ENCODE measurements at places on chromosomes 7 and 10. TPM values are rescaled to one million over a fixed set of nuclear protein-coding genes. Genes with fewer than 3 reads are reported as not detected.

DNA sequence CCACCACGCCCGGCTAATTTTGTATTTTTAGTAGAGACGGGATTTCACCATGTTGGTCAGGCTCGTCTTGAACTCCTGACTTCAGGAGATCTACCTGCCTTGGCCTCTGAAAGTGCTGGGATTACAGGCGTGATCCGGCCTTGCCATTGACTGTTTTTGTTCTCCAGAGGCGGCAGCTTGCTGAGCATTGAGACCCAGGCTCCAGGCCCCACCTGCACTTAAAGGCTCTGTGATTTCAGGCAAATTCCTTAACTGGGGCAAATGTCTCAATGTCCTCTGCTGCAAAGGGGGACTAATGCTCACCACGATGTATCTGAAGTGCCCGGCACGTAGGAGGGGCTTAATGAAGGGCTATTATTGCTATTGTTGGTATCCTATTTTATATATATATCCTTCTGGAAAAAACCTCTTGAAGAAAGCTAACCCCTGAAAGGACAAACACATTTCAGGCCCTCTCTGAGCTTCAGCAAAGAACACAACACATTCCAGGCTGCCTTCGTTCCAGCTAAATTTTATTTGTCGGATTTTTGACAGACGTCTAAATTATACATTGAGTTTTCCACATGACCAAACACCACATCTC is 29.0 kb downstream of the TRIM8 start:
- DNase-seq, result no peak

- DNase-seq, result no peak
These were observed 229.7 kb upstream of the ZNF32 start for GRCh38 chr10:43878386-43878785.

GRCh38 chr7:136891850-136892249 is 23.4 kb downstream of the CHRM2 start:
- no peak for DNase-seq

- DNase-seq, result no peak
These were observed 168.6 kb downstream of the REEP3 start for GRCh38 chr10:63689768-63690167.

GRCh38 chr7:17638727-17639126 is 301.6 kb downstream of the SNX13 start:
- DNase-seq, result no peak

DNA sequence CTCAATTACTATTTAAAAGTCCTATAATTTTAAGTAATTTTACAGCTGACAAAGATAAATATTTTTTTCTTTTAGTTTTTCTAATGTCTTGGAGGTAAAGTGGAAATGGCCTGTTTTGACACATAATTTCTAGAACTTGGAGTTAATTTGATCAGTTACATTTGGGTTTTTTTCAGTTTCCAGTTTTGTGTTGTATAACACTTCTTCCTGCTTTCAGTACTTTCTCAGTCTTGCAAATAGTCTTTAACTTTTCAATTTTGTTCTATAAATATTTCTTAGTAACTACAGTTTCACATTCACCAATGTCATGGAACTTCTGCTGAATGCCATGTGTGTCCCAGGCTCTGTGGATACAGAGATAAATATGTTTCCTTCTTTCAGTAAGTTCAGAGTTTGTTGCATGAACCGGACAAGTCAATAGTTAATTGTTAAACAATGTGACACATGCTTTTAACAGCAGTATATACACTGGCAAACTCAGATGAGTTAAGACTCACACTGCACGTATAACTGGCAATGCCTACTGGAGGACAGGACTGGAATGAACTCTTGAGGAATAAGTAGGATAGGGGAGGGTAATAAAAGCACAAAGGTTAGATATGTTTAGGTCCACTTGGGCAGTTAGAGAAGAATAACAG is 4.6 kb downstream of the SHOC2 start:
- peak; percentile 48 for DNase-seq

GRCh38 chr10:33412241-33412640 is 77.8 kb upstream of the NRP1 start:
- no peak for DNase-seq

GRCh38 chr10:71726580-71727104 is 7.1 kb upstream of the C10orf105 start:
- no peak for DNase-seq

DNA sequence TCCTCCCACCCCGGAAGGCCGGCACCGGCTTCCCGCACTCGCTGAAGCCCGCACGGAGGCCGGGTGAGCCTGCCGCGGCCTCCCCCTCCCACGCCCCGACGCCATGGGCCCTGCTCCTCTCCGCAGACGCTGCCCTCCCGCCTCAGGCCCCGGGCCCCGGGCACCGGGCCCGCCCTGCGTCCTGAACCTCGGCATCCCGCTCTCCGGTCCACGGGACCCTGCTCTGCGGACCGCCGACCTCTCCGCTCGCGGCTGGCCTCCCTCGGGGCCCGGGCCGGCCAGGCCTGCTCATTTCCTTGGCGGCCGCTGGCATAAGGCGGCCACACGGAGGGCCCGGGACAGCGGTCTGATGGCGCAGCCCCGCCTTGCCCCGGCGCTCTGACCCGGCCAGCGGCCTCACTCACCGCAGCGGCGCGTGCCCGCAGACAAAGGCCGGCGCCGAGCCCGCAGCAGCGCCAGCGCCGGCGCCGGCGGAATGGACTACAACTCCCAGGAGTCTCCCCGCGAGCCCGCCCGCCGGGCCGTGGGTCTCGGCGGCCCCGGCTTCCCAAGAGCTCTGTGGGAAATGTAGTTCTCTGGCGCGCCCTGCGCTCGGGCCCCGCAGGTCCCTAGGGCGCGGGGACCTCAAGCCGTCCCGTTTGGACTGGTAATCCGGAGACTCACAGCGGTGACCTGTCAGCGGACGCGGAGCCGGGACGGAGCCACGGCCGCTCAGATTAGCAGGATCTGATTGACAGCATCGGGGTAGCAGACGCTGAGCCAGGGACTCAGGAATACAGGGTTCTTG is at the start of gene ZNF32:
Gene ZNF32, minus strand, starts transcription at position 484 of the 787 bp plus-strand sequence. CDS start 2,748 bp downstream, outside the sequence.
- peak; percentile 25 for DNase-seq

GRCh38 chr7:11376529-11376928 is 402.9 kb downstream of the PHF14 start:
- DNase-seq, result no peak

DNA sequence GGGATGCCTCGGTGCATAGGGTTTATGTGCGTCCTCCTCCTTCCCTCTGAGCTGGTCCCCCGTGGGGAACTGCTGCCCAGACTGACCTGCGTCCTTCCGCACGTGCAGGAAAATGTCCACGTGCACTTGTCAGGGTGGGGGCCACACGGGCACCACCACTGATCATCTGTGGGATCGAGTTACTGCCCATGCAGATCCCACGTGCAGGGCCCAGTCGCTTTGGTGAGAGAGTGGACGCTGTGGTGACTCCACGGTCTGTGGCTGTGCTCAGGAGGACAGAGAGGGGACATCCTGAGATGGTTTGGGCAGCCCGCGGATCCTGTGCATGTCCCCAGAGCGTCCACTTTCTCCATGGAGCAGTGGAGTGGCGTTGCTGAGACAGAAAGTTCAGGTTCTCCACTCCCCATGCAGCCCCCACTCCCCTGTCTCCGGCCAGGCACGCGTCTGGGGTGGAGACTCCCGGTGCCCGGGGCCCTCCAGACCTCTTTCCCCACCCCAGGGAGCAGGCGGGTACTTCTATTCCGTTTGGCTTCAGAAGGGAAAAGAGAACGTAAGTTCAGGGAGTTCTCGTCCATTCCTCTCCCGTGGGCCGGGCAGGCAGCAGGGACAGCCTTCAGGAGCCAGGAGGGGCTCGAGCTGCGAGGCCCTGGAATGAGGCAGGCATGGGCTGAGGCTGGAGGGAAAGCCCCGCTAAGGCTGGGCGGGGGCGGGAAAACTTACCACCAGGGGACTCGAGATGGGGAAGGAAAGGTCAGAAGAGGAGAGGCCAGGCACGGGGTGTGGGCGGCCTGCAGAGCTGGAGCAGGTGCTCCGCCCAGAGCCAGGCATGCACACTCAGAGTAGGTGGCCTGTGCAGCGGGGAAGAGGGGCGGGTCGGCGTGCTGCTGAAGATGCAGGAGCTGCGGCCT is 59.9 kb downstream of the EGFR start:
- DNase-seq, result no peak

DNA sequence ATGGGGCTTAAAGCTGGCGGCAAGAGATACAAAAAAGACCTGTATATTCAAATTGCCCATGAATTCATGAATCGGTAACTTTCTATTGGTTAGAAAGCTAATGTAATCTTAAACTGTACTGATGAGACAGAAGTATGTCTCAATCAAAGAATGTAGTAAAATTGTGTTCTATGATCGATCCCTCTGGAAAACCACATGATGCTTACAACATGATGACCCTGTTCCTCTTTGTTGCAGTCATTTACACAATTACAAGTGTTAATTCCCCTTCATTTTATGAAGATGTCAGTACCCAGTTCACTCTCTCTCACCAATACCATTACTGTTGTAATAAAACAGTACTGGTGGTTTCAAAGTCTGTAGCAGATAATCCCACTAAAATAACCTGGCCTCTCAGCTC is 10.1 kb downstream of the KIF5B start:
- no peak for DNase-seq

DNA sequence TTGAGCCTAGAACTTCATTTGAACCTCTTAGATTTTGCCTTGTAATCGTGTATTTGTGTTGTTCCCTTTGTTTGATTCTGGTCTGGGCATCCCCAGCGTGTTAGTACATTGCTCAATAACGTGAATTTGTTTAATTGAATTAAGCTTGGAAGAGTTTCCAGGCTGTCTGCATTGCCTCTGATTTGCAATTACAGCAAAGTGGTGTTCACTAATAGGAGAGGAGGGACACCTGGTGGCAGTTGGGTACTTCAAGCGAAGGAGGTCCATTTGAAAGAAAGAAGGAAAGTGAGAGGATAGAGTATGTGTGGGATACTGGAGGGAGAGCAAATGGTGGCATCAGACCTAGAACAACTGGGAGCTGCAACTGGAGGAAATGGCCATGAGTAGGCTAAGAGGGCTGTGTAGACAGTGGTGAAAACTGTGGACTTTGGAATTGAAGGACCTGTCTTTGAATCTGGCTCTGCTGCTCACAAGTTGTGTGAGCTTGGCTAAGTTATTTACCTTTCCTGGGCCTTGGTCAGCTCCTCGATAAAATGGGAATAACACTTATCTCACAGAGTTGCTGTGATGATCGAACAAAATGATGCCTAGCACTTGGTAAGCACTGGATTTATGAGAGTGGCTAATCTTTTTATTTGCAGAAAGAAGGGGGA is 15.1 kb downstream of the LSMEM1 start:
- DNase-seq, result no peak

- no peak for DNase-seq
These were observed 77.6 kb downstream of the VTI1A start for GRCh38 chr10:112524641-112525040.

DNA sequence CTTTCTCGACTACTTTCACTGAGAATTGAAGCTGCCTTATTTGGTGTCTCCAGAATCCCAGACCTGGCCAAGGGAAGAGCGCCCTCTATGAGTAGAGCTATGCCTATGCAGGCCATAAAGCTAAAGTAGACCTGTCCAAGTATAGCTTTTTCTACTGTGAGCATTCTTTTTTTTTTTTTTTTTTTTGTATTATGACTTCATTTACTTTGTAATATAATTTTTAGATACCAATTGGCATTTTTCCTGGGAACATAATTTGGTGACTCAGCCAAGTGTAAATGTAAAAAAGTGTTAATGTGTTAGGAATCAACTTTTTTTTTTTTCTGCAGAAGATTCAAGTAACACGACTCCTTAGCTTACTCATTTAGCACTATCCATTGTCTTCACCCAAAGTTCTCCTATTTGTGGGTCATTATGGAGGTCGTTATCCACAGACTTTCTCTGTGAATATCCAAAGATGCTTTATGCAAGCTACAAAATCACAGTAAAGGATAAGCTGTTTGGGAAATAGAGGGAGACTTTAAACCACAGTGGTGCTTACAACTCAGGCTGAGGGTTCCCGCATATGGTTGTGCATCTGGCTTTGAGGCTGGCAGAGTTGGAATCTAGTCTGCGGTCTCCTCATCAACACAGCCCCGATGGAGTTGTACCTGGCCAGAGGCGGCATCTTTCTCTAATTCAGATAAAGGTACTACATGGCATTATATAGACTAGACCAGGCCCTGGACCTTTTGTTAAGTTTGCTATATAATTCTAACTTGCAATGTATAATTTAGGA is 1040.2 kb upstream of the SORCS1 start:
- no peak for DNase-seq

Gene BTBD16
- 2.0 TPM for total RNA-seq

DNA sequence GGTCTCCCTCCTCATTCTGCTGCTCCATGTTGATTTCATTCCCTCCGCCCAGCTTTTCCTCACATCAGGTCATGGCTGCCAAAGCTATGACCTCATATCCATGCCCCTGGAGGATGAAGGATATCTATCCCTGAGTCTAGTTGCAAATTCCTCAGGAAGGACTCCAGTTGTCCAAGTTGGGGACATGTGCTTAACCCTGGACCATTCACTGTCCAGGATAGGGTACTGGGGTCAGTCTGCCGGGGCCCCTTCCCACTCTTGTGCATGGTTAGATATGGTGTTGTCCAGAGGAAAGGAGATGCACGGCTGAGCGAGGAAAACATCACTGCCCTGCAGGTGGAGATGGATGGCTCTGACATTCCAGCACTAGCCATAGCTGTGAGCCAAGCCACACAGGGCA is 51.9 kb upstream of the COMTD1 start:
- no peak for DNase-seq

DNA sequence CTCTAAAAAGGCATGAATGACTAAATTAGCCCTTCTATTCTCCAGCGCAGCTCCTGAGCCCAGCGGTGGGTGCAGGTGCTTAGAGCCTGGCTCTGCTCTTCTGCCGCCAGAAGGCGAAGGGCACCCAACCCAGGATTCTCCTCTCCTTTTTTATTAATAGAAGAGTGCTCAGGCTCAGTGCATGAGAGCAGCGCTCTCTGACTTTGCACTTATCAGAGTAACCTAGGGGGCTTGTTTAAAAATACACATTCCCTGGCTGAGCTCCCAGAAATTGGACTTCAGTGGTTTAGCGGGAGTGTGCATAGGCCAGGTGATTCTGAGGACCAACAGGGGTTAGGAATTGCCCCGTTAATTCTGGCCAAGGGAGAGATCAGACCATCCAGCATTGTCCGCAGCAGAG is 1.7 kb upstream of the PFKP start:
- DNase-seq, result no peak

Gene CALCR
- not detected for total RNA-seq
